GM04504 (cell line): ENCODE measurements at places on chromosomes 5 and 9.

- no peak for DNase-seq
These were observed 17.7 kb downstream of the PLGRKT start for GRCh38 chr9:5419987-5420386.

DNA sequence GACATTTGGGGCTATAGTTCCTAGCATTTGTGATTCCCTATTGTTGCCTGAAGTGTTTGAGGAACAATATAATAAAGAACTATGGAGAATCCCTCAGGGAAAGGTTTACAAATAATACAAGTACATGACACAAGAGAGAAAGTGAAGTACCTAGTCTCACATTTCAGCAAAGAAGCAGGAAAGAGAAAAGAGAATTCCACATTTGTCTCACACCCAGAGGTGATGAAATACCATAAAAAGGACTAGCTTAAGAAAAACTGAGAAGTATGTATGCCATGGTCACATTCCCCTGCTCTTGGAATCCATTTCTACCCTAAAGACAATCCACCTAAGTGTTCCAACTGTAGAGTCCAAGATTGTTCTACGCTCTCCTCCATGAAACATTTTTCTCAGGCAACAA is 79.0 kb upstream of the TARS1 start:
- no peak for DNase-seq

DNA sequence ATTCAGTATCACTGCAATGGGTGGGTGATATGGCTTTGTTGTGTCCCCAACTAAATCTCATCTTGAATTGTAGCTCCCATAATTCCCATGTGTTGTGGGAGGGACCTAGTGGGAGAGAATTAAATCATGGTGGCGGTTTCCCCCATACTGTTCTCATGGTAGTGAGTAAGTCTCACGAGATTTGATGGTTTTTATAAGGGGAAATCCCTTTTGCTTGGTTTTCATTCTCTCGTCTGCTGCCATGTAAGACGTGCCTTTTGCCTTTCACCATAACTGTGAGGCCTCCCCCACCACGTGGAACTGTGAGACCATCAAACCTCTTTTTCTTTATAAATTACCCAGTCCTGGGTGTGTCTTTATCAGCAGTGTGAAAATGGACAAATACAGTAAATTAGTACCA is 9.5 kb upstream of the NANS start:
- no peak for DNase-seq

DNA sequence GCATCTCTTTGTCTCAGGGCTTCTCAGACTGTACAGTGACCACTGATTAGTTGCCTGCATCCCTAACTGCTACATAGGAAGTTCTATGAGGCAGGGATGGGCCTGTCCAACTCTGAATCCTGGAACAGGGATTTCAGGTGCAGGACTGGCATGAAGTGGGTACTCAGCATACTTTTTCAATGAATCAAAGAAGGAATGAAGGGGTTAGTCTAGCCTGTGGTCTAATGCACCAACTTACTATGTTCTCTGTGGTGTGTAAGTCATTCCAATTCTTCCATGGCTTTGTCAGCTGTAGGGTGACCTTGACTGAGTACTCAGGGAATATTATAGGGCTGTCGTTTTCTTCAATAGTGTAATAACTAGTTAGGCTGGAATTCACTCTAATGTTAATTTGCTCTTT is 8.3 kb downstream of the COL15A1 start:
- DNase-seq, result no peak

- DNase-seq, result no peak
These were observed 244.3 kb downstream of the CSNK1G3 start for GRCh38 chr5:123756318-123756665.

GRCh38 chr5:74235552-74235951 is 405.0 kb downstream of the ENC1 start:
- DNase-seq, result no peak

DNA sequence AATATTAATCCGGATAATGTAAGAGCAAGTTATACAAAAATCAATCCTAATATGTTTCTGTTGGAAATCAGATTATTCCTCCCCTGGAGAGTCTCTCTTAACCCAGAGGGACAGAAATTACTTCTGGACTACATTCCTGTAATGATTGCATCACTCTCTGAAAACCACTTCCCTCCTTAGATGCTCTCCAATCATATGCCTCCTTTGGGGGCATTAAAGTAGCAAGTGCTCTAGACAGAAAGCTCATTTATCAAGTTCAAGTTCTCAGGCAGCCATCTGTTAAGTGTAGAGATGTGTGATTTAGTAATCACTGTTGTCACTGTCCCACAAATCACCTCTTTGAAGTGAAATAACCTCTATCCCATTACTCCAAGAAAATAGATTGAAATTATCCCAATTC is 247.1 kb downstream of the SLCO4C1 start:
- DNase-seq, result no peak

DNA sequence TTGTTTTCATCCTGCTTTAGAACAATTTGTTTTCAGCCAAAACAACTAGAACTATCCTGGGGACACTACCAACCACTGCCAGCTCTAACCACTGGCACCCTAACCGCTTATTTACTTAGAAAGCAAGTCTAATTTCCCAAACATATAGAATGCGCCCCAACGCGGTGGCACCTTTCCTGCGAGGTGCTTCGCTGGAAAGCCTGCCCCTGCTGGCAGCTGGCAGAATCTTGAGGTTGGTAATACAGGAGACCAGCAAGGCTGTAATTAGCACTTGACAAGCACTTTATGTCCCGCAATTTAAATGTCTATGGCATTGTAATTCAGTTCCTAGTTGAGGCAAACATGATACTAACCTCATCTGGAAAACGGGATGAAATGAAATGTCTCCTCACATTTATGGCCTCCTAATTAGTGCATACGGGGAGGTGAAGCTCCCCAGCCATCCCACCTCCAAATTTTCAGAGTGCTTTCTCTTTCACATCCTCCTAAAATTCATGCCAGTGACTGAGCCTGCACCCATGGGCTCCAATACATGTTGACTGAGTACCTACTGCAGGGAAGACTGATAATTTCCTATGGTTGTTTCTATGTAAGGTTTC is 30.4 kb downstream of the GABBR2 start:
- DNase-seq, result no peak

DNA sequence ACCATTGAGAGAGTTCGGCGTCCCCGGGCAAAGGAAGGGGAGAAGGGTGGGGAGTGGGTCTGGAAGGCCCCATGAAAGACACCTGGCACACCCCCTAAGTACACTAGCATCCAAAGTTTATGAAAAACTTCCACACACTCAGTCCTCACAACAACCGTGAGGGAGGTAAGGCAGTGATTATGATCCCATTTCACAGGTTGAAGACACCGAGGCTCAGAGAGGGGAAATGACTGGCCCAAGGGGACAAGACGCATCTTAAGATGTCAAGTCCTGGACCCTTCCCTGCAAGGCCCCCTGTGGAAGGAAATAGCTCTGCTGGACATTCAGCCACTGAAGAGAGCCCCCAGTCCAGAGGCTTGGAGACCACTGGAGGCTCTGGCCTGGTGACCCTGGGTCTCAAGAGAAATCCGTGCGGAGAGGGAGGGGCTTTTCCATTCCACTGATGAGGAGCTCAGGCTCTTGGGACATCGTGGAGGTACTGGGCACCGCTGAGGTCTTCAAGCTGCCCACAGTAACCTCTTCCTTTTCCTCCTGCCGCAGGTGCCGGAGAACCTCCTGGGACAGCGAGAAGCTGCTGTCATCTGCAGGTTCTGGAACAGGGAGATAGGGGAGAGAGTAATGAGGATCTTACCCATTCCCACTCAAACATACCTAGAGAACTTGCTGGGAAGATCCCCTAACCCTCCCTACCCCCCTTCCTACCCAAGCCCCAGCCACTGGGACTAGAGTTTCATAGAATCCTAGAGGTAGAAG is 5.2 kb downstream of the SMIM33 start:
- no peak for DNase-seq

GRCh38 chr9:107251756-107252322 is 31.2 kb upstream of the RAD23B start:
- DNase-seq, result peak; percentile 94

DNA sequence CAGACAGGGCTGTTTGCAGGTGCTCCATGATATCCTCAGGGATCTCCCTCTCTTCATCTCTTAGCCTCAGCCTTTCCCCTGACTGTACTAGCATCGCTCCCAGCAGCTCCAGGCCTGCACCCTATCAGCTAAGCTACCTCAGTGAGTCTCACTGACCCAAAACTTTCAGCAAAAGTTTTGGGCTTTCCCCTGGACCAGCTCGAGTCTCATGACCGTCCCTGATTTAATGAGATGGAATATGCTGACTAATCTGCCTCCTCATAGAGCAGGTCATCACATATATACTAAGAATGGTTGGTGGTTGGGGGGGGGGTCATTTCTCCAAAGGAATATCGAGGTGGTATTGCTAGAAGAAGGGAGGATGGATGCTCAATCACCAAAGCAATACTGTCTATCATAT is 151.5 kb downstream of the NR3C1 start:
- DNase-seq, result no peak

DNA sequence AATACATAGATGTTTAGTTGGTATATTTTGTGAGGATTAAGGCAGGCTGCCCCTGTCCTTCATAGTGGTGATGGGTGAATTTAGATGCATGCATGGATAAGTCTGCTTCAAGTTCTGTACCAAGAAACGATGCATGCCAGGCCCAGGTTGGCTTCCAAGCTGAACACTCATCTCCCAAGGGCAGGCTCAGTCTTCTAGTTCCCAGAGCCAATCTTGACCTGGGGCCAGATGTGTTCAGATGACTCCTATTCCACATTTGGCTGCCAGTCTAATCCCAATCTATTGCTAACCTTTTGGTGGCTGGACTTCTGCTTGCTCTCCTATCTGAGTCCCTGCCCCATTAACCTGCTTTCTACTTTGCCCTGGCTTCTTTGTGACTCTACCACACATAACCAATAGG is 18.5 kb upstream of the SNAPC3 start:
- DNase-seq, result no peak

DNA sequence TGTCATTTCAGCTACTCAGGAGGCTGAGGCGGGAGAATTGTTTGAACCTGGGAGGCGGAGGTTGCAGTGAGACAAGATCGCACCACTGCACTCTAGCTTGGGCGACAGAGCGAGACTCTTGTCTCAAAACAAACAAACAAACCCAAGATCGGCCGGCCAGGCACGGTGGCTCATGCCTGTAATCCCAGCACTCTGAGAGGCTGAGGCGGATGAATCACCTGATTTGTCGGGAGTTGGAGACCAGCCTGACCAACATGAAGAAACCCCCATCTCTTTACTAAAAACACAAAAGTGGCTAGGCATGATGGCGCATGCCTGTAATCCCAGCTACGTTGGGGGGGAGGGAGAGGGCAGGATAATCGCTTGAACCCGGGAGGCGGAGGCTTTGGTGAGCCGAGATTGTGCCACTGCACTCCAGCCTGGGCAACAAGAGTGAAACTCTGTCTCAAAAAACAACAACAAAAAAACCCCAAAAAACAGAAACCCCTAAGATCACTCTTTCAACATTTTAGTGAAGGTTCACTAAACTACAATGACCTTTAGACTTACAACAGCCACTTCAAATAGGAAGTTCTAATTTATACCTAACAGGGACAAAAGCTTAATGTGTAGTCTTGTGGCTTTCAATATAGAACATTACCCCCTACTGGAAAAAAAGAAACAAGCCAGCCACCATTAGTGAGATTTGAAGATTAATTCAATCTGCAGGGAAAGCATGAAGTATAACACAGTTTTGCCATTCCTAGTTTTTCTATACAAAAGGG is 7.0 kb downstream of the HSPA9 start:
- DNase-seq, result no peak

GRCh38 chr9:130182381-130182909 is 10.2 kb downstream of the NCS1 start:
- no peak for DNase-seq

DNA sequence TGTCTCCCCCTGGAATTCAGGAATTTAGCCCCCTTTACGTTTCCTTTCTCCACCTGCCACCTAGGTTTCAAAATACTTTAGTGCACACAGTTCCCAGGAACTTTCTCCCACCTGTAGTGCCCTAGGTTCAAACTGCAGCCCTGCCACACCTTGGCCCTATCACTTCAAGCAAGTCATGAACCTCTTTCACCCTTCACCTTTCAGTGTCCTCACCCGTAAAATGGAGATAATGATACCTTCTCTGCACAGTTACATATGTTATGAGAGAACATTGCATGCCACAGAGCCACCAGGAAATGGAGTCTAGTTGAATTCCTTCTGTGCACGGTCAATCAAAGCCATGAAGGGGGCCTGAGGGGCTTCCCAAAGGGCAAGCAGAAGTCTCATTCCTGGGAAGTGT is 9.8 kb upstream of the EEIG1 start:
- DNase-seq, result no peak

DNA sequence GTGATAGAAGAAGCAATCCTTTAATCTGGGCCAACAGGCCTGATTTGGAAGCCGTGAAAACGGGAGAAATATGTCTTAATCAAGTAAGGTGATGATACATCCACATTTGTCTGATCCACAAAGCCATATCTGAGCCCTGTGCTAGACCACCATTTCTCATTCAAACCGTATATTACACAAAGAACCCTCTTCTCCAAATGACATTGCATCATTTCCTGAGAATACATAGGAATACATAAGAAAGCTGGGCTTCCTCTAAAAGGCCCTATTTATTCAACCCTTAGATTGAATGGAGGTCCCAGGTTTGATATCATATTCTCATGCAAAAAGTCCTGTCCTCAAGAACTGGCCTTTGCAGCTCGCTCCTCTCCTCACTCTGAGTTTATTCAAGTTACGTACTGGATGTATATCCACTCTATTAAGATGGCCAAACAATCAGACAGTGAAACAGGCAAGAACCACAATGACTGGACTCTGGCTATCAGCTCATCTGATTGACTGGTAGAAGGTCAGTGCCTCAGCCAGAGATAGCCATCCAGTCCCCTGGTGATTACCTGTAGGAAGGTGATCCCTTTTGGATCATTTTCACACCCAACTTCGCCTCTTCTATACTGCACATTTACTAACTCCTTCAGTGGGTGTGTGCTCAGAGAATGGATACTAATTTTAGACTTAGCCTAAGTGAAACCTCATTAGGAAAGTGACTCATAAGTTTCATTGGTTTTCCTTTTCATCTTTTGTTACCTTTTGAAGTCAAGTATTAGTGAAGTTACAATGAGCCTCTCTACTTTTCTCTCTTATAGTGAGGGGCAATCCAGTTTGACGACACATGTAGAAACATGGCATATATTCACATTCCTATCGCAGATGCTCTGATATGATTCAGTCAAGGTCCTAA is 167.6 kb upstream of the WWC1 start:
- no peak for DNase-seq

- DNase-seq, result no peak
These were observed 570.0 kb upstream of the ZNF608 start for GRCh38 chr5:125316391-125316790.

DNA sequence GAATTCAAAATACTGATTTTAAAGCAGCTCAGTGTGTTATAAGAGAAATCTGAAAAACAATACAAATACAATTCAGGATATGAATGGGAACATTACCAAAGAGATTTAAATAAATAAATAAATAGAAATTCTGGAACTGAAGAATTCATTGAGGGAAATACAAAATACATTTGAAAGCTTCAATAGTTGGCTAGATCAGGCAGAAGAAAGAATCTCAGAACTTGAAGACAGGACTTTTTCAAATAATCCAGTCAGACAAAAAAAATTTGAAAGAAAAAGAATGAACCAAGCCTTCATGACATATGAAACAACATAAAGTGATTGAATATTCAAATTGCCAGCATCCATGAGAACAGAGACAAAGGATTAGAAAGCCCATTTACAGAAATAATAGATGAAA is 59.6 kb upstream of the TLX3 start:
- no peak for DNase-seq

- DNase-seq, result no peak
These were observed 8.2 kb upstream of the AGPAT2 start for GRCh38 chr9:136695435-136695895.

GRCh38 chr5:148928141-148928540 is 101.7 kb downstream of the ADRB2 start:
- DNase-seq, result no peak
